ENCODE measurements at places on chromosomes 3 and 15. TPM values are rescaled to one million over a fixed set of nuclear protein-coding genes. Genes with fewer than 3 reads are reported as not detected.

- H3K36me3 ChIP-seq: no peaks in the 10 kb centered on the region
- no peak overlapping the region for H3K4me3 ChIP-seq
- no peak overlapping the region for H3K27ac ChIP-seq
- H3K4me1 ChIP-seq: no peaks in the 10 kb centered on the region
Measured at GRCh38 chr3:61114316-61114953, 136.8 kb downstream of the FHIT start.

GRCh38 chr3:69784954-69785514, 45.8 kb downstream of the MITF start:
- no peaks in the 10 kb centered on the region for H3K36me3 ChIP-seq
- no peak overlapping the region for H3K4me3 ChIP-seq
- H3K4me1 ChIP-seq: peaks cover 23% of the 10 kb centered on the region
- DNase-seq: peak; percentile 61
- H3K27me3 ChIP-seq: no peaks in the 10 kb centered on the region

- DNase-seq: no peak
- peak overlapping the region; percentile 100 for H3K27ac ChIP-seq
- no peaks in the 10 kb centered on the region for H3K27me3 ChIP-seq
Measured at GRCh38 chr15:58931987-58932588, 1.4 kb downstream of the SLTM start.

- H3K27me3 ChIP-seq: no peaks in the 10 kb centered on the region
- DNase-seq: peak; percentile 50
- no peaks in the 10 kb centered on the region for H3K4me1 ChIP-seq
- H3K36me3 ChIP-seq: no peaks in the 10 kb centered on the region
- no peak overlapping the region for H3K27ac ChIP-seq
Measured at GRCh38 chr3:118987477-118987876, 47.2 kb downstream of the IGSF11 start.

GRCh38 chr15:31470756-31471155, 144.1 kb downstream of the KLF13 start:
- no peaks in the 10 kb centered on the region for H3K36me3 ChIP-seq
- H3K27me3 ChIP-seq: no peaks in the 10 kb centered on the region
- peaks cover 8% of the 10 kb centered on the region for H3K4me1 ChIP-seq

ATP10A gene
- total RNA-seq: 46.1 TPM

- H3K4me3 ChIP-seq: no peak overlapping the region
- no peaks in the 10 kb centered on the region for H3K27me3 ChIP-seq
- no peak overlapping the region for H3K27ac ChIP-seq
- DNase-seq: no peak
- no peaks in the 10 kb centered on the region for H3K36me3 ChIP-seq
Measured at GRCh38 chr3:13087320-13087990, 14.2 kb upstream of the IQSEC1 start.

TMEM44 gene
- total RNA-seq: 20.6 TPM

DNA sequence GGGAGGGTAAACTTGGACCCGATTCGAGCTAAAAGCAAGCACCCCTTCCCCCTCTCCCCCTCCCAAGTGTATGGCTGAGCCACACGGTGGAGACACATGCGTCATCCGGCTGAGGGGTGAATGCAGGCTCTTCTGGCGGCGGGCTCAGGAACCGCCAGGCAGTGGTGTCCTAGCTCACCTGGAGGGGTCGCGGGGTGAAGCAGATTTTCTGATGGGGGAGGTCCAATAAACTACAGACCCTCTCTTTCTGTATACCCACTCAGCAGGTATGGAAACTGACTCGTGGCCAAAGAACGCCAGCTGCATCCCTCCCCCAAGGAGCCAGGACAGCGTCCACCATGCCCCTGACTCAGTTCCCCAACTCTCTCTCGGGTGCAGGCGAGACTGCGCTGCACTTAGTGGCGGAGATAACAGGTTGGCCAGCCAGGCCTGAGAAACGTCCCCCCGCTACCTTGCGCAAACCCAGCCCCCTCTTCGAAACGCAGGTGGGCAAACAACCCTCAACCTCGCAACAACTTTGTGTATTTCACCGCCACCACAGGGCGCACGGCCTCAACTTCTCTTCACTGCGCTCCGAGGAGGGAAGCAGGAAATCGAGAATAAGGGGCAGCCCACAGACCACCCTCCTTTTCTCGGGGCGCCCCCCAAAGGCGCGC, 1.3 kb downstream of the MAGI1 start:
- H3K36me3 ChIP-seq: no peaks in the 10 kb centered on the region
- peak overlapping the region; percentile 78 for H3K4me3 ChIP-seq
- peak overlapping the region; percentile 88 for H3K27ac ChIP-seq
- no peaks in the 10 kb centered on the region for H3K27me3 ChIP-seq
- peaks cover 6% of the 10 kb centered on the region for H3K4me1 ChIP-seq

DNA sequence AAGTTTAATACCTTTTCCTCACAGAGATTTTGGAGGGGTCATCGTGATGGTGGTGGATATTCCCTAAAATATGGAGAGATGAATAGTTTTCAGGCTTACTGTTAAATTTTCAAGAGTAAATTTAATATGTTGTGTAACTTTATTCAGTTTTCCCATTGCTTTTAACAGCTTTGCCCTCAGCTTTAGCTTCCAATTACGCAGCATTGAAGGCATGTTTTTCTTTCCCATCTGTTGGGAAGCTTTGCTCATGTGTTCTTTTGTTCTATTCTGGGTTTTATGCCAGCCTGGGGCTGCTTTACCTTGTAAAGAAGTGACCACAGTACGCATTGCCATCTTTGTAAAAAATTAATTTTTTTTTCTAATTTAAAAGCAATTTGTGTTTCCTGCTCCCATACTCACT, 151.5 kb downstream of the B3GALNT1 start:
- H3K4me3 ChIP-seq: no peak overlapping the region
- no peaks in the 10 kb centered on the region for H3K36me3 ChIP-seq
- DNase-seq: no peak
- no peaks in the 10 kb centered on the region for H3K4me1 ChIP-seq
- H3K27ac ChIP-seq: no peak overlapping the region

DNA sequence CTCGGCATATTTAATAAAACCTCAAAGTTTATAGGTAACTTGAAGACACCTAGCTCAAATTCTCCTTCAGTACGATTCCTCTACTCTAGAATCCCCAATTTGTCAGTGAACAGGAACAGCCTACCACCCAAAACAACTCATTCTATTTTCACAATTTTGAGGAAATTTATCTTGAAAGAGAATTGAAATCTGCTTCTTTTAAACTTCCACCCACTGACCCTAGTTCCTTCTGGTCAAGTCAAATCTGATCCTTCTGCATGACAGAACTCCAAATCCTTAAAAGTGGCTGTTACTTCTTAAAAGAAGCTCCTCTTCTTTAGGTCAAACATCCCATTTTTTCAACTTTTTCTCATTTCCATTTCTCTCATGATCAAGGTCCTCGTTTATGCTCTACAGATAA, 4.4 kb downstream of the GABPB1 start:
- no peak overlapping the region for H3K4me3 ChIP-seq
- H3K27ac ChIP-seq: no peak overlapping the region
- no peak for DNase-seq
- no peaks in the 10 kb centered on the region for H3K36me3 ChIP-seq

DNA sequence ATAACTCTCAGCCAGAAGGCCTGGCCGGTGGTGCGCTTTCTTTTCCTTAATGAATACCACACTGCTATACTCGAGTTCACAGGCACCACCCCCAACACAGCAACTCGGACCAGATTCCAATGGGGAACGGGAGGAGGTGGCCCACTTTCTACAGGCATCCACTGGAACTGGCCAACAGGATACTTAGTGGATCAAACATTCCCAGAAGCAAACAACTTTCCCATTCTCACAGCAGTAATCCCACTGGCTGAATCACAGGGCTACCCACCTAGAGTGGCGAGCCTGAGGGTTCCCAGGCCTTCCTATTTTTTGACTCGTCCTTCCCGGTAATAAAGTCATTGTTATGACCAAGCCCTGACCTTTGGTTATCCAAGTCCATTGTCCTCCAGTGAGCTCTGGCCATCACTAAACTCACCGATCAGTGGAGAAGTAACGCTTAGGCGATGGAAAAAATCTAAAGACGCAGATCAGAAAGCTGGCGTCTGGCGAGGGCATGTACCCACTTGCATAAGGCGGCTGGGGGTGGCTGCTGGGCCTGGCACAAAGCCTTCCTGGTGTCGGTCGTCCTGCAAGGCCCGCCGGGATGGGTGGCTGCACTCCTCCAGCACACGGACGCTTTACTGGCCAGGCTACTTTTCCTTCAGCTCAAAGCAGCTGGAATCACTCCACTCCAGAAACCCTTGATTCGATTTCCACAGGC, 1.2 kb downstream of the EOGT start:
- no peaks in the 10 kb centered on the region for H3K36me3 ChIP-seq
- no peaks in the 10 kb centered on the region for H3K27me3 ChIP-seq

CPNE9 gene
- 0.21 TPM for total RNA-seq

GRCh38 chr15:63287109-63287508, 9.7 kb downstream of the APH1B start:
- H3K4me3 ChIP-seq: no peak overlapping the region
- H3K36me3 ChIP-seq: peaks cover 22% of the 10 kb centered on the region
- DNase-seq: no peak
- no peaks in the 10 kb centered on the region for H3K27me3 ChIP-seq
- H3K27ac ChIP-seq: no peak overlapping the region

DNA sequence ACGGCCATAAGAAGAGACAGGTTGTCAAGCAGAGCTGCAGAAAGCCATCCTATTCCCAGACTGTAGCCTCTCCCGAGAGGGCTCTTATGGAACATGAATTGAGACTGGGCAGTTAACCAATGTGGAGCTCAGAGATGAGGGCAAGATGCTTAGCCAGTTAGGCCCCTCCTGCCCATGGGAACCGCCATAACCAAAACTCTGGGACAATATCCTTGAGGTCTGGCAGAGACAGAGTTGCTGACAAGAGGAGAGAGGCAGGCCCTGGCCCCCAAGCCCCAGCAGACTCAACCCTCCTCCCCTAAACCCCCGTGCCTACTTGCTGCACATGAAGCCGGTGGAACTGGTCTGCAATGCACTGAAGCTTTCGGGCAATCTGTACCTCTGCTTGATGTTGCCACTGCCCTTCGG, 4.8 kb downstream of the BMF start:
- no peaks in the 10 kb centered on the region for H3K27me3 ChIP-seq
- H3K27ac ChIP-seq: peak overlapping the region; percentile 75
- peaks cover 92% of the 10 kb centered on the region for H3K4me1 ChIP-seq
- no peak overlapping the region for H3K4me3 ChIP-seq

LDHAL6B gene
- total RNA-seq: not detected

DNA sequence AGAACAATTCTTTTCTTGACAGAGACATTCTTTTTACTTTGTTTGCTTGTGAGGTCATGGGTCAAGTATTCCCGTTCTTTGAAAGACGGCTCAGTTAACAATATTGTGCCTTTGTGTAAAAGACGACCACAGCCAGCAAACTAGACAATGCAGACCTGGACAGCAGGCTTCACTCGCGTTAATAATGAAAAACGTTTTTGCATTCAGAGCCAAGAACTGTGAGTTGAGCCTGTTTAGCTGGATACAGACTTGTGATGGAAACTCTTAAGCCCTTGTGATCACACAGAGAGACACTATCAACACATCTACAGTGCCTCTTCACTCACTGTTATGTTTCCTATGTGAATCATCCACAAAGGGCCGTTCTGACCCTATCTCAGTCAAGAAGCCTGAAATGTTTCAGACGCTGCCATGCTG, 37.3 kb upstream of the CMTM7 start:
- no peaks in the 10 kb centered on the region for H3K27me3 ChIP-seq
- H3K4me3 ChIP-seq: no peak overlapping the region
- H3K27ac ChIP-seq: no peak overlapping the region
- no peak for DNase-seq

- H3K27ac ChIP-seq: no peak overlapping the region
- no peak for DNase-seq
- H3K4me1 ChIP-seq: no peaks in the 10 kb centered on the region
- H3K4me3 ChIP-seq: no peak overlapping the region
- no peaks in the 10 kb centered on the region for H3K27me3 ChIP-seq
- no peaks in the 10 kb centered on the region for H3K36me3 ChIP-seq
Measured at GRCh38 chr3:104458657-104459056, 908.1 kb upstream of the ALCAM start.

GRCh38 chr15:78438619-78439285, 736 bp downstream of the IREB2 start:
- no peaks in the 10 kb centered on the region for H3K27me3 ChIP-seq
- H3K4me1 ChIP-seq: peaks cover 56% of the 10 kb centered on the region
- DNase-seq: no peak
- peak overlapping the region; percentile 94 for H3K27ac ChIP-seq
- H3K4me3 ChIP-seq: peak overlapping the region; percentile 95

ZCWPW2 gene
- total RNA-seq: 1.9 TPM

GRCh38 chr3:196220587-196220986, 4.3 kb downstream of the SLC51A start:
- DNase-seq: no peak
- H3K27ac ChIP-seq: peak overlapping the region; percentile 87
- no peaks in the 10 kb centered on the region for H3K36me3 ChIP-seq
- H3K4me3 ChIP-seq: no peak overlapping the region
- H3K4me1 ChIP-seq: peaks cover 8% of the 10 kb centered on the region

- no peaks in the 10 kb centered on the region for H3K36me3 ChIP-seq
- H3K4me1 ChIP-seq: peaks cover 93% of the 10 kb centered on the region
- no peaks in the 10 kb centered on the region for H3K27me3 ChIP-seq
- DNase-seq: no peak
- H3K4me3 ChIP-seq: no peak overlapping the region
Measured at GRCh38 chr3:134364936-134365765, 9.1 kb downstream of the AMOTL2 start.

MGLL gene
- total RNA-seq: 318 TPM

TRIM42 gene
- total RNA-seq: not detected

DNA sequence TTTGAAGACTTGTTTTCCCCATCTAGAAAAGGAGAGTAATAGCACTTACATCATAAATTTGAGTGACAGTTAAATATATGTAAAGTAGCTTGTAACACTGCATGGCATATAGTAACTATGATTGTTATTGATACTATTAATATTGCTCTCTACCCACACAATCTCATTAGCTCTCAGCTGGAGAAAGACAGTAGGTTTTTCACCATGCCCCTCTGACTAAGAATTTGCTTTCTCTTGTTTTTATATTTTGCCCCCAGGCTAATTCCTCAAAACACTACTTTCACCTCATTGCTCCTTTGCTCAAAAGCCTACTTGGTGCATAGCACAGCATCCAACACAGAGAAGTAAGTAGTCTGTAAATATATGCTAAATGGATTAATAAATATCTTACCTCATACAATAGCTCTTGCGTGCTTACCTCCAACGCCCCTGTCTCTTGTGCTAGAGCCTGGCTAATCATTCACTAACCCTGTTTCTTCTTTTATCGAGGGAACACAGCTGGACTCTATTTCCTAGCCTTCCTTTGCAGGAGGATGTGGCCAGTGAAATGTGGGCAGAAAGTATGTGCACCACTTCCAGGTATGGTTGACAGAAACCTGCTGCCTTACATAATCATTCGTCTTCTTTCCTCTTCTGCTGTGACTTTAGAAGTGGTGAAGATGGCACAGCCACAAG, 190.0 kb downstream of the PLCH1 start:
- no peak overlapping the region for H3K4me3 ChIP-seq
- no peak for DNase-seq
- no peaks in the 10 kb centered on the region for H3K27me3 ChIP-seq
- no peaks in the 10 kb centered on the region for H3K36me3 ChIP-seq

SV2B gene
- 0.58 TPM for total RNA-seq

CCR1 gene
- 18.9 TPM for total RNA-seq

HEG1 gene
- 107 TPM for total RNA-seq

ZBTB47 gene
- 34.9 TPM for total RNA-seq

All from left lung (tissue), 14 donors.